ENCODE measurements at places on chromosomes 2 and 18. TPM values are rescaled to one million over a fixed set of nuclear protein-coding genes. Genes with fewer than 3 reads are reported as not detected.

DNA sequence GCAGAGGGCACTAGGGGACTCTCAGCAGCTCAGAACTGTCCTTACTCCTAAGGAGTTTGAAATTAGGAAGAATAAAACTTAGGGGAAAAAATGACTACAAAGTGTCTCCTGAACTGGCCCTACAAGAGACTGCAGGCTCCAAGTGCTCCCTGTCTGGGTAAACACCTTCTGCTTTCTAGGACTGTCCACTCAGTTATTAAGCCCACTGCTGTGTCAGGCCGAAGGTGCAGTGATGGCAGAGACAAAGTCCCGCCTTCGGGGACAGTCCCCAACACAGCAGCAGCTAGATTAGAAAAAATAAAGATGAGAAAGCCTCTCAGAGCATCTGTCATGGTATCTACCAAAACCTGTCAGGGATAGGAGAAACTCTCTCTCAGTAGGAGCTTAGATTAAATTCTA is 28.3 kb downstream of the TWIST2 start:
- DNase-seq = no peak

DNA sequence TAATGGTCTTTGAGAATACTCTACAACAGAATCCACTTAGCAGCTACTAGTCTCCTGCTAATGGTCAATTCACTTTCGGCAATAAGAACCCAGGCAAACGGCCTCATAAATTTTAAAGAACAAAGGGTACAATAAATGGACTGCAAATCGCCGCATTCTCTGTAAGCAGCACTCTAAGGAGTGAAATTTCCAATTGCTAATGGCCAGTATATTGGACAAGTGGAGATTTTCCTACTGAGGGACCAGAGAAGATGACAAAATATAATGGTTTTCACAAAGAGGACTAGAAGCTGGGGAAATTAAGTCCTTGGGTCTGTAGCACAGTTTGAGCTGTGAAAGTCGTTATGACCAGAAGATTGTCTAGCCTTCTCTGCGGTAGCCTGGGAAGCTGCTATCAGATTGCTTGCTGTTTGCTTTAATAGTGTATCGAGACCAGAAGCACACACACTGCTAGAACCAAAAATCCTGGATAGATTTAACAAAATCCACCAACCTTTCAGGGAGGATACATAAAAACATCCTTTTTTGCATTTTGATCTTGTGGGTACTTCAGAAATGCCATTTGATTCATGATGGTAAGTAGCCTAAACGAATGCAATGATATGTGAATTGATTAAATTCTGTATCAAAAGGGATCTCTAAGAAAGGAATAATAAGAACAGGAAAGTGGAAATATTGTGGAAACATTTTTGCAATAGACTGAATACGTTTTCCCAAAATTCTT is 53.6 kb upstream of the ATP8B1 start:
- DNase-seq = no peak

The SPDYA gene
- 0.89 TPM for total RNA-seq

The RFTN2 gene
- total RNA-seq = 5.5 TPM

DNA sequence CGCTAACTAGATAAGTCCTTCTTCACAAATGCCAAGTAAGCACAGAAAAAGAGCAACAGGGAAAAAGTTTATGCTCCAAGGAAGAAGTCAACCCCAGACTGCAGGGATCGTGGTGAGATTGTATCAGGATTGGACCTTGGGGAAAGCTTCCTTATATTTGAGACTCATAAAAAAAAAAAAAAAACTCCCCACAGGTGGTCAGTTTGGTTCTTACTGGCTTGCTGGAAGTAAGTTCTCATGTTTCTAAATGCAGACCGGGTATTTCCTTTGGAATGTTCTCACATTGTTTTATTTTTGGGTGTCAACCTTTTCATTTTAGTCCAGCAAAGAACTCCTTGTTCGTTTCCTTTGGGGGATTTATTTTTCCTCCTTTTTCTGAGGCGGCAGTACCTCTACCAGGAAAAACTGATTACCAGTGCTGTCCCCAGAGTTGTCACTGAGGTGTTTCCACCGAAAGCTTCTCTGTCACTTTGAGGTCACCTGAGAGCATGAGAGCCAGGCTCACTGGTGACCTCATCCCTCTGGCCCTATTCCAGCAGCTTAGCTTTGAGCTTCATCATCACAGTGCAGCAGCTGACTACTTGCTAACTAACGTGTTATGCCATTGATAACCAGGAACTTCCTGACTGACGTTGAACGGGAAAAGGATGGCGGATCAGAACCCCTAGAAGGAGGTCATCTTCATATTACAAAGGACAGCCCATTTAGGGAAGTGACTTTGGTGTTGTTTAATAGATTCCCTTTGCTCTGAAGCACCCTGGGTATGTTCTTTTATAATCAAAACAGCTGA is 16.8 kb upstream of the ATP8B1 start:
- DNase-seq = peak; percentile 85

- DNase-seq = no peak
Observed at GRCh38 chr2:64980183-64980582, 9.0 kb upstream of the SLC1A4 start.

The RESP18 gene
- not detected for total RNA-seq

- no peak for DNase-seq
Observed at GRCh38 chr2:23549051-23549450, 164.1 kb downstream of the KLHL29 start.

DNA sequence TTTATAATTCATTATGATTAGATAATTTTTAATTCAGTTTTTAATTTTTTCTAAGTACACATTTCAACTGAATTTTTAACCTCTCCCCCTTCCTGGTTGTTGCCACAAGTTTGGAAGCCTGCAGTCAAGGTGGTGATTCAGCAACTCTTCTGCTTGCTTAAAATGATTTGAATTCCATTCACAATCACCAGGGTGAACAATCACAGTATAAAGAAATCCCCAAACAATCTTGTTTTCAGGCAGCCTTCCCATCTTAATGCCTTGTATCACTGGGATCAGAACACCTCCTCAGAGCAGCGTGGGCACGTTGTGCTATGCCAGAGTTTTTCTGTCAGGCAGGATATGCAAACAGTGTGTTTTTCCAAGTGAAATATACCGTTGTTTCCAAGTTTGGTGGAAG is 46.7 kb upstream of the BARD1 start:
- DNase-seq = no peak

GRCh38 chr18:210733-211132 is 52.4 kb downstream of the USP14 start:
- DNase-seq = no peak

GRCh38 chr18:57983472-57983871 is 60.6 kb upstream of the NEDD4L start:
- no peak for DNase-seq

The ZNF407 gene
- total RNA-seq = 15.0 TPM

The TRIB2 gene
- total RNA-seq = 29.1 TPM

DNA sequence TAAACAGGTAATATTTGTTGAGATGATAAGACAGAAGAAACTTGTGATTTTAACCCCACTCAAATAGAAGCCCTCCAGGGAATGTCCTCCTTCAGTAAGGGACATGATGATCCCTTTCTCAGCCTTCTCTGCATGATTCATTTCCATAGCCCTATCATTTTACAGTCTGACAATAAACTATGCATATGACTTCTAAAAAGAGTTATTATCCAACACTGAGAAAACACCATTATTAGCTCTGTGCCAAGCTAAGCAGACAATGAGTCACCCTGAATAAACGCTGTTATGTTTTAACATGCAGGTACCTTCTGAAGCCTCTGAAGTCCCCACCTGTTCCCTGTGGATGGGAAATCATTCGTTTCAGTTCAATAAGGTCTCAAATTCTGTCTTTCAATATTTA is 54.7 kb downstream of the DTNB start:
- DNase-seq = no peak

- no peak for DNase-seq
Observed at GRCh38 chr2:38523728-38524437, 78.8 kb downstream of the HNRNPLL start.

DNA sequence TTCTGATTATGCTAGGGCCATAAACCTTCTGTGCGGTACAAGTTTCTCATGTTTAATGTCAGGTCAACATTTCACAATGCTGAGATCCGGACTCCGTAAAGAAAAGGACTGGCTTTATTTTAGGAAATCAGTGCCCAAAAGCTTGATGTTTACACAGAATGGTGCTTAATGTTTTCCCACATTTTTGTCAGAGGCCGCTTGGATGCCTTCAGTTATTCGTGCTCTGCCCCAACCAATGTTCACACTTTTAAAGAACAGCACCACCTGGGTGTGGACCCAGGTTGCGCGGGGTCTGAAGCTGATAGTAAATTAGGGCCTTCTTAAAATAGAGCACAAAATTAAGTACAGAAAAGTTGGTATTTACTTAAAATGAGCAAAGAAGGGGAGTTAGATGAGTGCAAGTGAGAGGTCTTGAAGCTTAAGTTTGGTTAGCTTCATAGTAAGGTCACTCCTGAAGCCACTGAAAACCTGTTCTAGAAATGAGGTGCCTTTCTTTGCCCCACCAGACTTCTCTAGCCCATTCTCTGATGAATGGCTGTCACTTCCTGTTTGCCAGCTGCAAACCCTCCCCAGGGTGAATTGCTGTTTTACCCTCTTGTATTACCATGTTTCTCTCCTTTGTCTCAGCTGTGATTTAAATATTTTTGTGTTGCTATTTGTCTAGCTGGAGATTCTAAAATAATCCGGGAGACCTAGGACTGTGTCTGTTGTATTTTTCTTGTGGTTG is 20.5 kb downstream of the SLC3A1 start:
- no peak for DNase-seq

DNA sequence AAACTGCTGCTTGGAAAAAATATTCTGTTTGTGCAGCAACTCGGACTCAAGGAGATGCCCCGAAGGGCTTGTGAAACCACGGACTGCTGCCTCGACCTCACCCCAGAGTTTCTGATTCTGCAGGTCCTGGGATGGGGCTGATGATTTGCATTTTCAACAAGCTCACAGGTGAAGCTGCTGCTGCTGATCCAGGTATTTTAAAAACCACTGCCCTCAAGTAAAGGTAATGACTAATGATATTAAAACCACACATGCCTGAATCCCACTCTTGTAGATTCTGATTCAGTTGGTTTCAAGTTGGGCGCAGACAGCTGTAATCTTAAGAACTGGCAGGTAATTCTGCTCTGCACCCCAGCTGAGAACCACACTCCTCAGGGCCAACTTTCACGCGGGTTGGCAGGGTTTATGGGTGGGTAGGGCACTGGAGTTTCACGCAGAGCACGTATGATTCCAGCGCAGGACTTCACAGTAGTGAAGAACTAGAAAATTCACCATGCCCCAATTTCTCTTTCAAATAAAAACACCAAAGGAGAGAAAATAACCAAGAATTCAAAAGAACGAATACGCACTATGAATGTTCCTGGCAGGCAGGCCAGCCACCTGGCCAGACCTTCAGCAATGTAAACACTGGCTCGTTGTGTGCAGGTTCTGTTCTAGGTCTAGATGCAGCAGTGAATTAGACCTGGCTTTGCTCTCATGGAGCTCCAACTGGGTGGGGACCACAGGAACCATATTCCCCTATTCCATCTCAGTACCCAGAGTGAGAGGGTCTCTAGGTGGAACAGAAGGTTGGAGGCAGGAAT is 74.6 kb upstream of the ZFP36L2 start:
- no peak for DNase-seq

The ERBB4 gene
- 0.43 TPM for total RNA-seq

- DNase-seq = no peak
Observed at GRCh38 chr18:22550861-22551260, 133.1 kb upstream of the CTAGE1 start.

The ARHGAP25 gene
- total RNA-seq = 12.6 TPM

The LOXL3 gene
- 15.9 TPM for total RNA-seq

DNA sequence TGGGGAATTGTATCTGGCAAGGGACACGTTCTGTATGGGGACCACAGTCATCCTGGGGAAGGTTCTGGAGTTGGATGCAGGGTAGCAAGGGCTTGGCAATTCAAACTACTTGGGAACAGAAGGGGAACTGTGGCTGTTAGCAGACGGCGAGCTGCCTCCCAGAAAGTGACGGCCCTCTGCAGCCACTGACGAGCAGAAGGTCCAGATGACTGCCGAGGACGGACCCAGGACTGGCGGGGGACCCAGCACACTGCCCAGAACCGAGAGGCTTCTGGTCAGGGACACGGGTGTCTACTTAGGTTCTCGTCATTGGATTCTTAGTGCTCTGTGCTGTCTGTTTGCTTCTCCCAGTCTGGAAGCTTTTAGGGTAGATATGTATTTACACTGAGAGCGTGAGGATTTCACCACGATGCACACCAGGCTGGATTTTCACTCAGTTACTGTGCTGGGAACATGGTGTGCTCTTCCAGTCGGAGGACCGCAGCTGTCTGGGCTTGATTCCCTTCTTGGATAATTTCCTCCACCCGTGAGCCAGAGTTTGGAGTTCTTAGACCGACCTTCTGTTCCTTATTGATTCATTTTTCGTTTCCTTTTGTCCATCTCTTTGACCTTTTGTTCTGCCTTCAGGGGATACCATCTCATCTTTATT is 13.4 kb downstream of the GPR35 start:
- no peak for DNase-seq

The ANKRD29 gene
- total RNA-seq = 3.1 TPM

The SH3RF3 gene
- 11.5 TPM for total RNA-seq

DNA sequence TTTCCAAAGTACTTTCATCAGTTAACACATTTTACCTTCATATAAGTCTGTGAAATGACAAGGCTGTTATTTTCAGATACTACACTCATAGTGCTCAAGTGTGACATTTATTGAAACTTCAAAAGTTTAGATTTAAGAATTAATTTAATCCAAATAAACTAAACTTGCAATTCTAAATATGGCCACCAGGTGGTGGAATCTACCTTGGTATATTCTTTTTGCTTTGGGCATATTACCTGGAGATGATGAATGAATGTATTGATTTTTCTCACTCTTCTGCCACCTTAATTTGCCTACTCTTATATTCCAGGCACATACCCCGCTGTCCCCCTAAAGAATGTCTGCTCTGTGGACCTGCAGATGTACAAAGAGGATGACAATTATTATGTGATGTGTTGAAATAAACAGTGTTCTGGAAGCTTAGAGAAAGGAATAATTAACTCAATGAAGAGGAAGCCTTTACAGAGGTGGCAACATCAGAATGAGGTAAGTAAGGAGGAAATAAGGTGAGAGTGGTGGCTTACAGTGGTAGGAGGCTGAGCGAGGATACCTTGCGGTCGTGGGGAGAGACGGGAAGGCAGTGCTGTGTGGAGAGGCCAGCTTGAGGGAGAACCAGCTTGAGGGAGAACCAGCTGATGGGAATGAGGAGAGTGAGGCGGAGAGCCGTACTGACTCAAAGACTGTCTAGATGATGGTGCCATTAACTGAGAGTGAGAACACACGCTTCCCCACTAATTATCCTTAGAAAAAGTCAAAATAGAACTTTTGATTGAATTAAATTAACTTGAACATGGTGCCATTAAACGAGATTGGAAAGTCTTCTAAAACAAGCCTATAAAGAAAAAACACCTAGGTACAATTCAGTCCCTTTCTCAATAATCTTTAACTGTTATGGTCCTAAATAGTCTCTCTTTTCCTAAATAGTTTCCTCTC is 179.5 kb downstream of the CELF4 start:
- DNase-seq = no peak

The DTNB gene
- 35.9 TPM for total RNA-seq

The ZBTB14 gene
- 14.1 TPM for total RNA-seq

- no peak for DNase-seq
Observed at GRCh38 chr2:46985512-46985911, 69.9 kb upstream of the MCFD2 start.

The PDIA6 gene
- 213 TPM for total RNA-seq

GRCh38 chr2:108614043-108614545 is 79.8 kb downstream of the LIMS1 start:
- DNase-seq = no peak

- no peak for DNase-seq
Observed at GRCh38 chr18:55404832-55405465, 183.0 kb downstream of the TCF4 start.

- no peak for DNase-seq
Observed at GRCh38 chr18:13103366-13103765, 112.2 kb downstream of the CEP192 start.

The NR4A2 gene
- 11.9 TPM for total RNA-seq
